Tongue (tissue), 3 donors: ENCODE measurements at places on chromosomes 3 and 15. TPM values are rescaled to one million over a fixed set of nuclear protein-coding genes. Genes with fewer than 3 reads are reported as not detected.

DNA sequence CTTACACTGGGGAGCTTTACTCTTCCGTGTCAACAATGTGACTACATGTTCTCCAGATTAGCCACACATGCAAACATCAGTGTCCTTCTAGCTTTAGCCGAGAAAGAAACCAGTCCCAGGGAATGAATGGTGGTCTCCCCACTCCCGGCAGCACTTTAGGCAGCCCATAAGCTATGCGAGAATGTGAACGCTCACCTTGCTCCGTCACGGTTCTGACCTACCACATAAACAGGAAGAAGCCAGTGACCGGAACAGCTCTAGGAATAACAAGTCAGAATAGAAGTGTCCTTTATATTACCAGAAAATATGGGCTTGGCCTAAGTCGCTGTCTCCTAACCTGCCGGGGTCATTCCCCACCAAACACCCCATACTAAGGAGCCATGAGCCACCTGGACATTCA is 98.0 kb upstream of the ABHD17C start:
- DNase-seq = no peak

DNA sequence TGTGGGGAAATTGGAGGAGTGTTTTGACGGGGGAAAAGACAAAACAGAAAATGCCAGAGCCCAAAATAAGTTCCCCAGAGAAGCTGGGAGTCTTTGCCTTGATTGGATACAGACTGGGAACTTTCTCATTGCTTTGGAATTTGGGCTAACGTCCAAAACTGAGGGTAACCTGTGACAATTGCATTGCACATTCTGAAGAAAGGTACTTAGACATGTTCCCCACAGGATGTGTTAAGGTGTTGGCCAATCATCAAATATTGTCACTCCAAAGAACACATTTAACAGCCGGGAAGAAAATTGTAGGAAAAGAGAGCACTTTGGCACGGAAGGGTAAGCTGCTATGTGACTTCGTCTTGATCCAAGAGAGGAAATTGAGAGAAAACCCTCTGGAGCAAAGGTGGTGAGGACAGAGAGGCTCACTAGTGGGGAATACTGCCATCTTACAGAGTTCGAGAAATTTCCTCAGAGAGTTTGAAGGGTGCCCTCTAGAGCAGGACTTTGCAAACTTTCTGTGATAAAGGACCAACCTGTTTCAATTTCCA is 619.5 kb upstream of the TBL1XR1 start:
- DNase-seq = peak; percentile 62

Gene UTS2B
- total RNA-seq = not detected

- DNase-seq = no peak
These were observed 9.8 kb upstream of the RPP14 start for GRCh38 chr3:58296269-58296668.

DNA sequence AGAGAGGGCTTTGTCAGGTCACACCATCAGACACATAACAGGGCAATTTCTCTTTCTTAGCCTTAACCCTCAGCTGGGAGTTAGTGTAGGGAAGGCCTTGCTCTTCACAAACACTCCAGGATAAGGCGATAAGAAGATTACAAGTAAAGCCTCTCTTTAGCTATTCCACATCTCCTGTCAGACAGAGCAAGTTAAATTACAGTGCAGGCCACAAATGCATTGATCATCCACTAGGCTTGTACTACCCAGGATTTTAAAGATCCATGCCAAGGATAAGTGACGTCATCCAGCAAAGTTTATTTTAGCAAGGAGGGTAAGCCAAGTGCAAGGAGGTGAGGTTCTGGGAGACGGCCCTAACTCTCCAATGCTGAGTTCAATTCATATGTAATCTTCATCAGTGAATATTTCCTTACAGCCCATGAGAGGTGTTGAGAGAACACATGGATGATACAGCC is 890.6 kb upstream of the NR2F2 start:
- DNase-seq = peak; percentile 53

- no peak for DNase-seq
These were observed 153.1 kb upstream of the GAP43 start for GRCh38 chr3:115470254-115470653.

GRCh38 chr15:95973566-95974256 is 356.8 kb upstream of the NR2F2 start:
- DNase-seq = no peak

Gene CCRL2
- 3.7 TPM for total RNA-seq

DNA sequence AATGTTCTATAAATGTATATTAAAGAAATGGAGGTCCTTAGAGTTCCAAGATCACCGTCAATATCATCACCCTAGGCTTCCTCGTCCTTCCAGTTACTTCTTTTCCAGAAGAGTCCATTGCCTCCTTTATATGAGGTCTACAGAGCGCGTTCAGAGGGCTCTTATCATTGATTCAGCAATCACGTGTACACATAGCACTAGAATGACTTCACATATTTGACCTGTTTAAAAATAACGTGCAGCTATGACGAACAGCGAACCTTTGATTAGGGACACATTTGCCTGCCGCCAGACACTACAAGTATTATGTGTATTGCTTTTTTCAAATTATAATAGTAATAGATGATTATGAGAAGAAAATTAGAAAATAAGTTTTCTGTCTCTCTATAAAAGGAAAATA is 26.0 kb downstream of the IGF1R start:
- no peak for DNase-seq

Gene HTR3E
- not detected for total RNA-seq

DNA sequence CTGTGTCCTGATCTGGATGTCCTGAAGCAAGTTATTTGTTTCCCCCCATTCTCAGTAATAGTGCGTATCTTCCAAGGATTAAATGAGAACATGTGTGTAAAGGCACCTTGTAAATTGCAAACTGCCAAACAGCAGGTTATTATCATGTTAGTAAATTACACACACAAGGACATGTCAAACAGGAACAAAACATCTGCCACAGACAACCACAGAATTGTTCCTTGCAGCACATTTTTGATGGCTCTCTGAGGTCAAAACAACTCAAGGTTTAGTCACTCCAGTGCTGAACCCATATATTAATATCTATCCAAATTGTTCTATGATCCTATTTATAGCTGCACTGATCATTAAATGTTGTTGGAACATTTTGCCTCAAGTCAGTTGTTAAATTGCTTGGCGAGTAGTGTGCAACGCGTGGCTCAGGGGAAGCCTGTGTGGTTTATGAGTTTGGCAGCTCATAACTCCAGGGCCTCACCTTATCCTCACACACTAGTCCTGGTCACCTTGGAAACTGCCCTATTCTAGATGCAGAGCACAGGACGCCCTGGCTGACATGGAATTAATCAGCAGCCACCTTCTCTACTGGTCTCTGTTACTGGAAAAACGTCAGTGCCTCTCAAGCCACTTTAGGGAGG is 46.3 kb upstream of the CDV3 start:
- peak; percentile 11 for DNase-seq

- DNase-seq = no peak
These were observed 485.3 kb downstream of the PDCD6IP start for GRCh38 chr3:34283751-34284150.

Gene RPL22L1
- 32.0 TPM for total RNA-seq

Gene SAMMSON
- 0.41 TPM for total RNA-seq

GRCh38 chr3:152554980-152555379 is 280.0 kb upstream of the P2RY1 start:
- DNase-seq = no peak

GRCh38 chr15:101148166-101148880 is 103.5 kb downstream of the CHSY1 start:
- DNase-seq = no peak

- DNase-seq = no peak
These were observed 836.5 kb downstream of the NTRK3 start for GRCh38 chr15:87420017-87420416.

Gene PLS1
- total RNA-seq = 1.4 TPM

Gene CLRN1
- total RNA-seq = 0.31 TPM

Gene AADAC
- total RNA-seq = 5.1 TPM

Gene NME9
- total RNA-seq = 0.72 TPM

- DNase-seq = no peak
These were observed 12.2 kb downstream of the STAB1 start for GRCh38 chr3:52507359-52507758.

DNA sequence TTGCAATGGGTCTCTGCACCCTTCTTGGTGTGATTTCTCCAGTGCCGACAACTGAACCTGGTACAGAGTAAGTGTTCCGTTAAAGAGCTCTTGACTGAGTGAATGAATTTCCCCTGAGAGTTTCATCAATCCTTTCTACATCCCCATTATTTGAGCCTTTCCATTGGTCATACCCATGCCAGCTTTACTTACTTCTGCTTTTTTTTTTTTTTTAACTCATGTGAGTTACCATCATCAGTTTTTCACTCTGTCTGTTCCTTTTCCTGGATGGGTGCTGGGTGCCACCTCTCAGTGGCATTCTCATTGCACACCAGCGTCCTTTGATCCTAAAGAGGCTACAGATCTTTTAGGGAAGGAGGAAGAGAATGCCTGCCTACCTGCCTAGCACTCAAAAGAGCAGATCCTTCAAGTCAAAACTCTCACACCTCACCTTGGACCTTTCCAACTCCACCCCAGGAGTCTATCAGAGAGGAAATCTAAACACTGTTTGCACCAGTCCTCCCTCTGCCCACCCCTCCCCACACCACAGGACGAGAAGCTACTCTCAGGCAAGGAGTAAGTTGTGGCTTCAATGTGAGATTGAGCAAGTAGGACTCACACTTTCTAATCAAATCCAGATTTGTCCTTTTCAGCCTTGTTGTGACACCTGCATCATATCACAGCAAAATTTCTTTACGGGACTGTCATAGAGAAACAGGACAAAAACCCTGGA is 13.1 kb upstream of the USP3 start:
- DNase-seq = no peak

Gene TBC1D2B
- 50.7 TPM for total RNA-seq

DNA sequence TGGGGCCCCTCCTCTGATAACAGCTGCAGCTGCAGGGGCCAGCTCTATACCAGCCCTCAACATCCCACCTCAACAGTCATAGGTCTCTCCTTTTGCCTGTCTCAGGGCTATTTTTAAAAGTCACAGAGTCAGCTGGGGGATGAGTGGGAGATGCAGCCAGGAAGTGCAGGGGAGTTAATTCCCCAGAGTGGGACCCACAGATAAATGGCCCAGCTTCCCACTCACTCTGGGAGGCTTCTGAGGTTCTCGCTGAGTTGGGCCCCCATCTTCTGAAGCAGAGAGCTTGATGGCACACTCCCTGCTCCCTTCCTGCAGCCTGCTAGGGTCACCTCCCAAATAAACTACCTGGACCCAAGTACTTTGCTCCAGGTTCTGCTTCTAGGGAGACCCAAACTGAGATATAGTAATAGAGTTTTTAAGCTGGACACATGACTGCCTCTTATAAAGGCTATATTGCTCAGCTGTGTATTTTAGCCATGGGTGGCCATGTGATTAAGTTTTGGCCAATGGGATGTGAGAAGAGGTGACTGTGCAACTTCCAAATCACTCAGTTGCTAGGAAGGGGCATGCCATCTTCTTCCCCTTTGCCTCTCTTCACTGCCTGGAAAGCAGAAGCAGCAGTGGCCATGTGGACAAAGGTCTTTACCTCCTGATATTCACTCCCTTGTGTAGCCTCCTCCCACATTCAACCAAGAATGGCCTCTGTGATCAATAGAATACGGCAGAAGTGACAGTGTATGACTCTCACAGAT is 15.5 kb upstream of the VIPR1 start:
- no peak for DNase-seq

DNA sequence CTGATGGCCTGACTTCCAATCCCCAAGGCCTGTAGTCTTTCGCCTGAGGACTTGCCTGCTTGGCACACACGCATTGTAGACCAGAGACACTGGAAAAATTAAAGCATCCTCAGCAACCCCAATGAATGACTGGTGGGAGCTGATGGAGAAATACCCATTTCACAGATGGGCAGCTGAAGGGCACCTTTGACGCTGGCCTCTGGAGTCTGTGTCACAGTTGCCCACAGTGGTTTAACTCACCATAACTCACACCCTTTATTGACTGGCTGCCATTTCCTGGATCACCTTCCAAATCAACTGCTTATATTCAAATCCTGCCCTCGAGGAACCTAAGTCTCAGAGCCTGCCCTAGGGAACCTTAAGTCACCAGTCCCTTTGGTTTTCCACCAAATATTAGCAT is 183.1 kb downstream of the SHQ1 start:
- no peak for DNase-seq

Gene BRK1
- total RNA-seq = 107 TPM

- no peak for DNase-seq
These were observed 26.2 kb upstream of the LRRC3B start for GRCh38 chr3:26596335-26596734.
